Right lung (tissue), 10 donors: ENCODE measurements at places on chromosomes 16 and 17.

DNA sequence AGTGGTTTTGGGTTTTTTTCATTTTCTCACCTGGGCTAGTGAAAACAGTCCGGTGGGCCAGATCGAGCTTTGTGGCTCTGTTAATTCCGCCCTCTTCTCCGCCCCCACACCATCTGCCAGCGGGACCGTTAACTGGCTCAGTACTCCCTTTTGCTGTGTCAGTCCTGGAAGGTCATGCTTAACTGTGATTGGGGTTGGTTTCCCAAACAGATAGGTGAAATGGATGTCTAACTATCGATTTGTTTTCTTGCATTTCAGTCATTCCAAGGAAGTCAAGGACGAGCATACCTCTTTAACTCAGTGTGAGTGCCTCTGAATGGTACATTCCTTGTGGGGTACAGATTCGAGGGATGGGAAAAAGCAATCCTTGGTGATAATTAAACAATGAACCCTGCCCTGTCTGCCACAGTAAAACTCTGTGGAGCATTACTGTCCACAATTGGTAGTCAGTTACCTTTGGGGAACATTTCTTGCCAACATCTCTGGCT, 56.7 kb downstream of the YPEL2 start:
- no peak for DNase-seq

DNA sequence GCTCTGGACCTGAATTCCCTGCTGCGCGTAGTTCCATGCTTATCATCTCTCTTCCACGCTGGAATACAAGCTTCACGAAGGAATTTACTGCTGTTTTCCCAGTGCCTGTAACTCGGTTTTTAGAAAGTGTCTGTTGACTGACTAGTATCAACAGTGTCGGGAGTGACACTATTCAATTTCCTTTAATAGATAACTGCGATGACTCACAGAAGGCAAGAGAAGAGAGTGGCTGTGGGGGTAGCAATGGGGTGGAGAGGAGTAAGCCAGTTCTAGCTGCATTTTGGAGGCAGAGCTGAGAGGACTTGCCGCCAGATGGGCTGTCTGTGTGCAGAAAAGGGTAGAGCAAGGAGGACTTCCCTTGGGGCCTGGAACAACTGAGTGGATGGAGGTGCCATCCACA, 25.2 kb downstream of the B4GALNT2 start:
- DNase-seq = no peak

DNA sequence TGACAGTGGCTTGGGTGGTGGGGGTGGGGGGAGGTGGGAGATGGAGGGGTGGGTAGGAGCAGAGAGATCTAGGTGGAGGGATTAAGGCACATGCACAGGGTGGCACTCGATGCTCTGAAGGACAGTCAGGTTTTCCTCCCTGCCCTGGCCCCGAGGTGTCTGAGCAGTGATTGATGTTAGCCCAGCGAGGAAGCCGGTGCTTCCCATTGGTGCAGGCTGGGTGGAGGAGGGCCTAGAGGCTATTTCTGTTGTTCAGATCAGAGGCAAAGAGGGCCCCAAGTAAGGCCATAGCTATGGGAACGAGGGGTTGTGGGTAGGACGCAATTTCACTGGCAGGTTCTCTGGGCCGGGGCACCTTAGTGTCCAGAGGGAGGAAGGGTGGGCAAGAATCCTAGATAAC, 23.1 kb downstream of the CACNA1G start:
- DNase-seq = no peak

DNA sequence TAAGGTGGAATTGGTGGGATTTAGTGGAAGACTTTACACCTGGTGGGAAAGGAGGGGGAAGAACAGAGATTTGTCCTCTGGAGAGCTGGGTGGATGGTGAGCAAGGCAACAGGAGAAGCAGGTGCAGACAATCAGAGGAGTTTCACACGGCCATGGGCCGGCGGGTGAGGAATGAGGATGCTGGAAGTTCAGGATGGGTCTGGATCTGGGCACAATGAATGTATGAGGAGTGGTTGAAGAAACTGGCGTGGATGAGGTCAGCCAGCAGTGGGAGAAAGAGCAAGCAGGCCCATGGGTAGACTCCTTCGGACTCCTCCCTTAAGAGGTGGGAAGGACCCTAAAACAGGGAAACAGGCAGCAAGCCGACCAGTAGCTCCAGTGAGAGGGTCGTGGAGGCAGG, 10.1 kb upstream of the MNT start:
- DNase-seq = no peak

GRCh38 chr17:7894866-7895265, 6.3 kb downstream of the CHD3 start:
- DNase-seq = no peak

GRCh38 chr17:57739402-57740234, 5.5 kb downstream of the CCDC182 start:
- no peak for DNase-seq

DNA sequence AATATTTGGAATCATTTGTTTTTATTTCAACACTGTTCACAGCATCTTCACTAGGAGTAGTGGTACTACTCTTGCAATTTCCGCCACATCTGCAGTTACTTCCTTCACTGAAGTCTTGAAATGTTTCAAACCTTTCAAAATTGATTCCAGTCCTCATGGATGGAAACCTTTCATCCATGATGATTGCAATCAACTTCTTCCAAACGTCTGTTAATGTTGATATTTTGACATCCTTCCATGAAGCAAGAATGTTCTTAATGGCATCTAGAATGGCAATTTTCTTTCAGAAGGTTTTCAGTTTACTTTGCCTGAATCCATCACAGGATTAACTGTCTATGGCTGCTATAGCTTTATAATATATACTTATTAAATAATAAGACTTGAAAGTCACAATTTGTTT, 736.8 kb upstream of the CA10 start:
- DNase-seq = no peak

DNA sequence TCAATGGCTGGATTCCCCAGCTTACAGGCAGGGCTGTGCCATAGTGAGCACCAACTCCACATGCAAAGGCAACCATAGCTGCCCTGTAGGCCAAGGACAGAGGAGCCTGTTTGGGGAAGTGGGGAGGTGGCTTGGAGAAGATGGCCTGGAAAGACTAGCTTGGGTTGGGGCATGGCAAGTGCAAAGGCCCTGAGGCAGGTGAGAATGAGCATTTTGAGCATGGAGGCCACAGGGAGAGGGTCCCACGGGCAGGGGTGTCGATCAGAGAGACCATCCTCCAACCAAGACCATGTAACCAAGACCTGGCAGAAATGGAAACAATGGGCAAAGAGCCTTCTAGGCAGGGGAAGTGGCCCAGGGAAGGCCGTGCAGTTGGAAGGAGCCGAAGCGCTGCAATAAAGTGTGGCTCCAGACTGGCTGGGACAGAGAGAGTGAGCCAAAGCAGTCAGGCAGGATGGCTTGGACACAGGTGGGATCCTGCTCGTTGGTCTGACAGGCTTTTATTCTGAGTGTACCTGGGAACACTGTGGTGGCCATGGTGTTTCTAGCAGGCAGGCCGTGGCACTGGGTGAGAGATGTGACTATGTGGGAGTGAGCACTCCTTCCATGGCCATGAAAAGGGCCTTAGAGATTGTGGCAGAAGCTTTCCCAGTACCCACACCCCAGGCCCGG, 24.8 kb upstream of the MPRIP start:
- DNase-seq = no peak

GRCh38 chr16:10625595-10626357, 45.4 kb upstream of the EMP2 start:
- no peak for DNase-seq

GRCh38 chr16:66651474-66651765, 45.1 kb downstream of the CMTM4 start:
- DNase-seq = no peak

- no peak for DNase-seq
Measured at GRCh38 chr16:81521141-81521626, 76.6 kb downstream of the CMIP start.

DNA sequence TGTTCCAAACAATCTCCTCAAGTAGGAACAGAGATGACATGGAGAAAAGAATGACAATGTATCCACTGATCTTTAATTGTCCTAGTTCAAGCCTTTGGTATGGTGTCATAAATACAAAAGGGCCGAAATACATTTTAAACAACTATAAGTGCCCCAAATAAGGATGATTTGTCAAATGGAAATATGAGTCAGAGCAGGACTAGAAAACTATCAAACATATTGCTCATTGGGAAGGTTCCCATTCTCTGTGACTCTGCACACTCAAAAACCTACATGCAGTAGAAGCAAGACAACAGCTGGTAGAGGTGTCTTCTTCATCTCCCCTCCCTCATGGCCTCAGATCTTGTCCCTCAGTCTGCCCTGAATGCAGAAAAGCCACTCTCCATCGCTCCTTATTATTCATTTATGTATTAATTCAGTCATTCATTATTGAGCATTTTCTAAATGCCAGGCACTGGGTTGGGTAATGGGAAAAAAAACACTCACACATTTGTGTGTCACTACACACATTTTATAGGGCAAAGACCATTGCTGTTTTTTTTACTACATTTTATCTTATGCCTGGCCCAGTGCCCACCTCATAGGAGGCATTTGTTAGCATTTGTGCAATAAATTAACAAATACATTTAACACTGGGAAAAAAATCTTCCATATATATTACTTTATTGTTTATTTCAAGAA, 10.1 kb downstream of the CA10 start:
- no peak for DNase-seq

DNA sequence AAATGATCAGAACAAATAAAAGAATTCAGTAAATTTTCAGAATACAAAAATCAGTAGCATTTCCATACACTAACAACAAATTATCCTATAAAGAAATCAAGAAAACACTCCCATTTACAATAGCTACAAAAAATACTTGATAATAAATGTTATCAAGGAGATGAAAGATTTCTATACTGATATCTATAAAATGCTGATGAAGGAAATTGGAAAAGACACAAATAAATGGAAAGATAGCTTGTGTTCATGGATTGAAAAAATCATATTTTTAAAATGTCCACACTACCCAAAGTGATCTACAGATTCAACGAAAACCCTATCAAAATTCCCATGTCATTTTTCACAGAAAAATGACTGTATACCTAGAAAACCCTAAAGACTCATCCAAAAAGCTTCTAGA, 18.1 kb downstream of the SLFN12 start:
- no peak for DNase-seq

DNA sequence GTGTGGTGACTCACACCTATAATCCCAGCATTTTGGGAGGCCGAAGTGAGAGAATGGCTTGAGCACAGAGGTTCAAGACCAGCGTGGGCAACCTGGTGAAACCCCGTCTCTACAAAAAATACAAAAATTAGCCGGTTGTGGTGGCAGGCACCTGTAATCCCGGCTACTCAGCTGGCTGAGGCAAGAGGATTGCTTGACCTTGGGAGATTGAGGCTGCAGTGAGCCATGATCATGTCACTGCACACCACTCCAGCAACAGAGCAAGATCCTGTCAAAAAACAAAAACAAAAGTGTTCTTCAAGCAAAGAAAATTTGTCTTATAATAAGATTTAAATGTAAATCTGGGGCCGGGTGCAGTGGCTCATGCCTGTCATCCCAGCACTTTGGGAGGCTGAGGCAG, 51.5 kb downstream of the PAFAH1B1 start:
- DNase-seq = no peak

- DNase-seq = no peak
Measured at GRCh38 chr17:77675411-77675810, 283.1 kb upstream of the TNRC6C start.

DNA sequence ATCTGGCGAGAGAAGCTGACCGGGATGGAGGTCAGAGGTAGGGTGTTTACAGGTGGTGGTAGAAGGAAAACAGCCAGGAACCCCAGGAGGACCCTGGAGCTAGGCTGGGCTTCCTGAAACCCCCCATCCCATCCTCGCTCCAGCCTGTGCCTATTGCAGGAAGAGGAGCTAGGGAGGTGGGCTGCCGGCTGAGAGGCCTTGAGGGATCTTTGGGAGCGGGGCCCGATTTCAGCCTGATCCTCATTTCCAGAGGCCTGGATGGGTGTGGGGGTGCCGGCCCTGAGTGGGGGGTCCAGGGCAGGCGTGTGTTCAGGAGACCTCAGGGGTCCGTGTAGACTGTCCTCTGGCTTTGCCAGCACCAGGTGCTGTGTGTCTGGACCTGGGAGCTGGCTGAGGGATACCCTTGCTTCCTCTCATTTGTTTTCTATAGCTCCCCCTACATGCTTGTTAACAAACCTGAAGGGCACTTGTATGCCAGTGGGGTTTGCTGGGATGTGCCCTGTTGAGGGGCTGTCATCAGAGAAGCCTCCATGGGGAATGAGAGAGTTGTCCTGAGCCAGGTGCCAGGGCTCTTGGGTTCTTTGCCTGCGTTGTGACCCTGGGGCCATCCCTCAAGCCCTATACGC, 18.9 kb upstream of the RAP1GAP2 start:
- DNase-seq = no peak
